ENCODE measurements at places on chromosomes 1 and 21.
A peak's percentile ranks its signal among the peaks of the same experiment; 100 is the strongest.

GRCh38 chr21:37257511-37257966 lies 9.6 kb downstream of the VPS26C start:
- H3K4me3 ChIP-seq: peak overlapping the region; percentile 83
- peak overlapping the region; percentile 99 for H3K27ac ChIP-seq
- peaks cover 30% of the 10 kb centered on the region for H3K36me3 ChIP-seq
- no peak for DNase-seq
- peaks cover 57% of the 10 kb centered on the region for H3K4me1 ChIP-seq

DNA sequence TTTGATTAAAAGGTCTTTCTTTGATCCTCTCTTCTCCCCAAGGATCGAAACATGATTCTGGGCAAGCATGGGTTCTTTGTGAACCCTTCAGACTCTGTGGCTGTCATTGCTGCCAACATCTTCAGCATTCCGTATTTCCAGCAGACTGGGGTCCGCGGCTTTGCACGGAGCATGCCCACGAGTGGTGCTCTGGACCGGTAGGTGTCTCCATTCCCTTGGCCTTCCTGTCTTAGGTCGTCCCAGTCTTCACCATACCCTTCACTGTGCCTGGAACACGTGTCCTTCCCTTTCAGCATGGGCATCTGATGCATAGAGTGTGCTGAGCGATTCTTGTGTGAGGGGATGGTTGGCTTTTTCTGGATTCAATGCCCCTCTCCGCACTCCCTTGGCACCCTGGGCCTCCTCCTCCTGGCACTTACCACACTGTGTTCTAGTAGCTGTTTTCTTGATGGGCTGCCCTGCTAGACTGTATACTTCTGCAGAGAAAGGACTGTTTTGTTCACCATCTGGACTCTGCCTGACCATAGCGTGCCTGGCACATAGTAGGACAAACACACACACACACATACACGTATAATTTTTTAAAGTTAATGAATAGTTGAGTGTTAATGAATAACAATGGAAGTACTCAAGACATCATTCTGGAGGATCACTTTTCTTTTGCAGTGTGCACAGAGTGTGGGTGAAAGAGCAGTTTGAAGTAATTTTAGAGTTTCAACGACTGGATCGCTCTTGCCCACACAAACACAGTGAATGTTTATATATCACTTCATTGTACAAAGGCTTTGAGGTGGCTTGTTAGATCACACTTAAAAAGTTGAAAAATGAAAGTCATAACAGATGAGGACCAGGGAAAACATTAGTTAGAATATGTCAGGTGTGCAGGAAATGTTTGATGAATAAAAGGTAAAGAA lies 43.2 kb downstream of the PGM1 start:
- H3K36me3 ChIP-seq: peaks cover 59% of the 10 kb centered on the region
- H3K4me3 ChIP-seq: no peak overlapping the region
- H3K27ac ChIP-seq: no peak overlapping the region
- no peaks in the 10 kb centered on the region for H3K27me3 ChIP-seq
- DNase-seq: no peak

DNA sequence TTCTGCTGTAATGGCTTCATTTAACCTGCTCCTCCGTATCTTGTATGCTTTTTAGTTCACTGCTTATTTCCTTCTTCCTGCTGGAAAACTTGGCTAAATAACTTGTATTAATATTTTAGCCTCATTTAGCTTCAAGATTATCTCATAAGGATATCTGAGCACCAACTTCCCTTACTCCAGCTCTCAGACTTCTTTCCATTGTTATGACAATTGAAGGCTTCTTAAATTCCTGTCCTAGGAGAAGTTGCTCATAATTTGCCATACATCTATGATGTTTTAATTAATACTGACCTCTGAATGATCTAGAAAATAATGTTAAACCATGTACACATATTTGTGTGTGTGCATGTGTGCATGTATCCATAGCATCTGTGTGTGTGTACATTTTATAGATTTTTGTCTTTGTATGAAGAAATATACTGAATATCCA lies 1524.4 kb upstream of the TPTE start:
- H3K4me1 ChIP-seq: no peaks in the 10 kb centered on the region
- no peak overlapping the region for H3K4me3 ChIP-seq
- no peak overlapping the region for H3K27ac ChIP-seq
- DNase-seq: no peak

- H3K4me3 ChIP-seq: peak overlapping the region; percentile 56
- H3K4me1 ChIP-seq: peaks cover 39% of the 10 kb centered on the region
- no peaks in the 10 kb centered on the region for H3K27me3 ChIP-seq
- H3K27ac ChIP-seq: peak overlapping the region; percentile 71
- peaks cover 20% of the 10 kb centered on the region for H3K36me3 ChIP-seq
These were observed 3.3 kb upstream of the ATP6V1G3 start for GRCh38 chr1:198543670-198544260.

- peaks cover 2% of the 10 kb centered on the region for H3K36me3 ChIP-seq
- DNase-seq: no peak
- no peak overlapping the region for H3K27ac ChIP-seq
These were observed 252.5 kb upstream of the C1orf105 start for GRCh38 chr1:172167796-172168596.

DNA sequence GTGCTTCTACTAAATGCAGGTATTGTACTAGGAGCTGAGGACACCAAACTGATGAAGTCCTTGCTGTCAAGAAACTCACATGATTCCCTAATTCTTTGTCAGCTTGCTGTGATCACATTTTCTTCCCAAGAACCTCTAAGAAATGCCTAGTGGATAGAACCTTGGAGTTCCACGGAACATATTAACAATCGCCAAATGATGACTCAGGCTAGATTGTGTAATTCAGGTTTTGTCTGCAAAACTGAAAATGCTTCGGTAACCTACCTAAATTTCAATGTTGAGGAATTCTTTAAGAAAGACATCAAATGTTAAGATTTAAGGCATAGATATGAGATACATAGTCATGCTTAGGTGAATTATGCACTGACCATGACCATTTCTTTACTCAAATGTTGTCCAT lies 1.7 kb upstream of the GADD45A start:
- no peak for DNase-seq
- H3K27me3 ChIP-seq: no peaks in the 10 kb centered on the region
- H3K4me1 ChIP-seq: peaks cover 23% of the 10 kb centered on the region
- H3K36me3 ChIP-seq: peaks cover 3% of the 10 kb centered on the region

DNA sequence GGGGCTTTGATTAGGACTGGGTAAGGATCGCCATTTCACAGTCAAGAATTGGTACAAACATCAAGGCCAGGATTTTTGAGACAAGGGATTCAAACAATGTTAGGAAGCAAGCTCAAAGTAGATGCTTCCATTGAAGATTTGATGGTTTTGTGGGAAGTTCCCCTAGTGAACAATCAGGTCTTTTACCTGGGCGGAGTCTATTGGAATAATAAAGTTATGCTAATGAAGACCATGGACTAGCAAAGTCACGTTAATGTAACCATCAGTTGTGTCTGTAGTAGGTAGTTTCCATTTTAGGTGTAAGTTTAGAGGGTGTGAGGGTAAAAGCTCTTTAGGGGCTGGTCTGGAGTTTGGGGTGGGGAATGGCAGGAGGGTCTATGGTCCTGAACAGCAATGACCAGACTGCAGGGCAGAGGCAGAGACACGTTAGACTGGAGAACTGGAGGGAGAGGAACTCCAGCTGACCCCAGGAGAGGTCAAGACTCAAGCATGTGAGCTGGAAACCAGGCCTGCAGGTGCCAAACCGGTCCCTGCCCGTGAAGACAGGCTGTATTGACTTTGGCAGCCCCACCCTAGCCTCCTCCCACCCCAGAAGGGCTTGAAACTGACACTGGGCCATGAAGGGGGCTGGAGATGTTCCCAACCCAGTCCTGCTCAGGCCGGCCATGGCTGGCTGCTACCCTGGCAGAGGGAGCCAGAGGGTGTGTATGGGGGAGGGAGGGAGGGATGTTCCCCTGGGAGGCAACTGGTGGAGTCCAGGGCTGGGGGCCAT lies 36.0 kb upstream of the GPR37L1 start:
- peaks cover 5% of the 10 kb centered on the region for H3K27me3 ChIP-seq
- DNase-seq: no peak
- no peak overlapping the region for H3K4me3 ChIP-seq
- H3K36me3 ChIP-seq: no peaks in the 10 kb centered on the region
- H3K4me1 ChIP-seq: no peaks in the 10 kb centered on the region
- no peak overlapping the region for H3K27ac ChIP-seq

GRCh38 chr1:6594977-6595740 lies 7.5 kb downstream of the KLHL21 start:
- H3K4me1 ChIP-seq: peaks cover 36% of the 10 kb centered on the region
- no peak for DNase-seq

Data from activated naive CD8-positive, alpha-beta T cell treated with anti-CD3 and anti-CD28 coated beads, Interleukin-2, amount 10 ng/mL, durations not matched to agents 7 days and 5 days (primary cell).